Melanocyte of skin (primary cell): ENCODE measurements at places on chromosomes 1 and 21. TPM values are rescaled to one million over a fixed set of nuclear protein-coding genes. Genes with fewer than 3 reads are reported as not detected.

The SLC44A5 gene
- total RNA-seq: not detected in 2 replicates

The CD5L gene
- total RNA-seq: not detected in 2 replicates

The IL12RB2 gene
- total RNA-seq: 8.3 and 16.8 TPM in 2 replicates

The AIM2 gene
- total RNA-seq: 1.00 TPM in 1 of 2 replicates, not detected in the other

The GREM2 gene
- total RNA-seq: not detected in 2 replicates

The RGL1 gene
- total RNA-seq: 6.7 and 6.8 TPM in 2 replicates

The SGIP1 gene
- 46.1 and 58.2 TPM in 2 replicates for total RNA-seq

The AKNAD1 gene
- under 0.01 and 0.31 TPM in 2 replicates for total RNA-seq

The GNAT2 gene
- 0.15 and 0.33 TPM in 2 replicates for total RNA-seq

The WRAP73 gene
- total RNA-seq: 10.0 and 12.7 TPM in 2 replicates

The SPRR3 gene
- 0.34 TPM in 1 of 2 replicates, not detected in the other for total RNA-seq

The ZC3H12A gene
- total RNA-seq: 3.6 and 15.8 TPM in 2 replicates

The LRRIQ3 gene
- total RNA-seq: 0.36 and 1.7 TPM in 2 replicates

The TLR5 gene
- total RNA-seq: under 0.01 and 0.34 TPM in 2 replicates
